ENCODE measurements at places on chromosomes 3 and 15.

- no peak for DNase-seq
Observed at GRCh38 chr3:139447486-139447885, 28.8 kb downstream of the RBP2 start.

DNA sequence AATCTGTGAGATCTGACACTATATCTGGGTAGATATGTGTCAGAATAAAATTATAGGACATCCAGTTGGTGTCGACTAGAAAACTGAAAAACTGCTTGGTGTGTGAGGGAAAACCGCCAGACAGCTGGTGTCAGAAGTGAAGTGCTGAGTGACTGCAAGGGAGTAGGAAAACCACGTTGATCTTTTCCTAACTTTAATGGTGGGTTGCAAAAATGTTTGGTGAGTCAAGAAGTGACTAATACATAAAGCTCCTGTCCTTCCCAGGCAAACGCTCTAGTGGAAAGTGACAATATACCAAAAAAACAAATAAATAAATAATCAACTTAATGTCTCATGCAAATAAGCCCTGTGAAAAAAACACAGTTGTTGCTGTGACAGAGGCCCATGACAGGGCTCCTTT is 7.3 kb upstream of the CD96 start:
- DNase-seq, result no peak

DNA sequence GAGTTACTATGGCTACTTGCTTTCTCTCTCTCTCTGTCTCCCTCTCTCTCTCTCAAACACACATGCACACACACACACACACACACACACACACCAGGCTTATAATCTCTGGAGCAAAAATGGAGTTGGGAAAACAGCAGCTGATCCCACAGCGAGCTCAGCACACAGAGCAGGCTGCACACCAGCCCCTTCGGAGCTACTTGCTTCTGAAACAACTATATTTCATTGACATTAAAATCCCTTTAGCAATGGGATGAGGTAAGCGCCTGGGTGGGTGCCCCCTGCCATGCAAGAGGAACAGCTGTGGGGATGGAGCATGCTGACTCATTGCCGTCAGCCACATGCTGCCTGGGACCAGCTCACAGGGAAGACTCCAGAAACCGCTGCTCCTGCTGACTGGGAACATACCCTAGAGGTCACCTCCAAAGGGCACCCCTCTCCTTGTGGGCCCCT is 45.7 kb downstream of the B3GNT5 start:
- DNase-seq, result no peak

DNA sequence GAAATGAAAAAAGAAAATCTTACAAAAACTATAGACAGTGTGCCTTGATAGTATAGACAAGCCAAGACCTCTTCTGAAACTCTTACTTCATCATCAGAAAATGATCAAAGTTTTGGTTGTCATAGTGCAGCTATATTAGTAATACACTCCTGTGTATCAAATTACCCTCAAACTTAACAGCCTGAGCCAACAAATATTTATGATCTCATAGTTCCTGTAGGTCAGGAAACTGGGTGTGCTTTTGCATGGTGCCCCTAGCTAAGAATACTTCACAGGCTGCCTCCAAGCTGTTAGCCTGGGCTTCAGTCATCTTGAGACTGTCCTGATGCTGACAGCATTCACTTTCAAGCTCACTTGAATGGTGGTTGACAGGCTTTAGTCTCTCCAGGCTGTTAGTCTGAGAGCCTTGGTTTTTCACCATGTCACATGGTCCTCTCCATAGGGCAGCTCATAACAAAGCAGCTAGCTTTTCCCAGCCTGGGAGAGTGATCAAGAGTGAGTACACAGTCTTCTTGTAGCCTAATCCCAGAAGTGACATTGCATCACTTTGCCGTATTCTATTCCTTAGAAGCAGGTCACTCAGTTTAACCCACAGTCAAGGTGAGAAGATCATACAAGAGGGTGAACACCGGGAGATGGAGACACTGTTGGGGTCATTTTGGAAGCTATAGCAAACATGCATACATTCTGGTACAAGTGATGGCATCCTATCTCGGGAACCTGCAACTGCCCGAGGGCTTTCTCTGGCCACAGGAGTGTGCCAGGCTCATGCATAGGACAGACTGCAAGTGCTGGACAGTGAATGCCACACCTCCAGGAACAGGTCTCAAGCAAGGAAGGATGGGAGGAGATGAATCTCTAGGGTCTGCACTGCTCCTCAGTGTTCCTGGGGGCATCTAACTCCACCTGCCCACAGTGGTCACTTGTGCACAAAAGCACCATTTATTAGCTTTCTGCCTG is 173.4 kb upstream of the CADPS start:
- no peak for DNase-seq

GRCh38 chr3:4551794-4552442 is 58.8 kb downstream of the ITPR1 start:
- no peak for DNase-seq

Data from RPMI8226 (cell line).